NCI-H2107 (cell line): ENCODE measurements at places on chromosomes 1 and 21.

- DNase-seq = no peak
Observed at GRCh38 chr1:112722601-112723510, 7.7 kb upstream of the PPM1J start.

DNA sequence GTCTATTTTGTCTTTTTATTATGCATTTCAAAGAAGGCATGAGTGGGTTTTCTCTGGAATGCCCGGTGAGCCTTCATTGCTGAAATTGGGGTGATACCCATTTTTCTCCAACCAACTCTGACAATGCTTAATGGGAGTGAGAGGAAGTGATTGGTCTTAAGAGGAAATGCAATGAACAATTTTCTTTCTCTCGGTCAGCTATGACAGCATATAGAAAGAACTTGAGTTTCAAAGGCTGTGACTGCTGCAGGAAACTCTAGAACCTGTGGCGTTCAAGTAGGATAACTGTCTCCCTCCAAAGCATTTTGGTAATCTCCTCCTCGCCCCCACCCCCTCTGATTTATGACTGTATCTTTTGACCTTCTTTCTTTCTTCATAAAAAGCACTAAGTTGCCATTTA, 155.9 kb downstream of the LYPLAL1 start:
- DNase-seq = no peak

- no peak for DNase-seq
Observed at GRCh38 chr1:179785031-179785431, 41.9 kb downstream of the FAM163A start.

DNA sequence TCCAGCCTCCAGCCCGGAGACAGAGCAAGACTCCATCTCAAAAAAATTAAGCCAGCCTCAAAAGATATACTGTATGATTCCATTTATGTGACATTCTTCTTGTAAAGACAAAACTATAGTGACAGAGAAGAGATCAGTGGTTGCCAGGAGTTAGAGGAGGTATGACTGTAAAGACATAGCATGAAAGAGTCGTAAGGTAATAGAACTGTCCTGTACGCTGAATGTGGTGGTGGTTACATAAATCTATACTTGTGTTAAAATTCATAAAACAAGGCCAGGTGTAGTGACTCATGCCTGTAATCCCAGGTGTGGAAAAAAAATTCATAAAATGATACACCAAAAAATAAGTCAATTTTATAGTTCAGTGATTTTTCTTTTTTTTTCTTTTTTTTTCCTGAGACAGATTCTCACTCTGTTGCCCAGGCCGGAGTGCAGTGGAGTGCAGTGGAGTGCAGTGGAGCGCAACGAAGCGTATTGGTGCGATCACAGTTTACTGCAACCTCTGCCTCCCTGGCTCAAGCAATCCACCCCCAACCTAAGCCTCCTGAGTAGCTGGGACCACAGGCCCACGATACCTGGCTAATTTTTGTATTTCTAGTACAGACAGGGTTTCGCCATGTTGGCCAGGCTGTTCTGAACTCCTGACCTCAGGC, 84.9 kb upstream of the CXADR start:
- no peak for DNase-seq

GRCh38 chr21:28770867-28771661, 221.6 kb downstream of the LTN1 start:
- no peak for DNase-seq

GRCh38 chr1:203036135-203036534, 9.8 kb downstream of the PPFIA4 start:
- no peak for DNase-seq

GRCh38 chr1:90614872-90615271, 102.2 kb downstream of the BARHL2 start:
- DNase-seq = no peak

DNA sequence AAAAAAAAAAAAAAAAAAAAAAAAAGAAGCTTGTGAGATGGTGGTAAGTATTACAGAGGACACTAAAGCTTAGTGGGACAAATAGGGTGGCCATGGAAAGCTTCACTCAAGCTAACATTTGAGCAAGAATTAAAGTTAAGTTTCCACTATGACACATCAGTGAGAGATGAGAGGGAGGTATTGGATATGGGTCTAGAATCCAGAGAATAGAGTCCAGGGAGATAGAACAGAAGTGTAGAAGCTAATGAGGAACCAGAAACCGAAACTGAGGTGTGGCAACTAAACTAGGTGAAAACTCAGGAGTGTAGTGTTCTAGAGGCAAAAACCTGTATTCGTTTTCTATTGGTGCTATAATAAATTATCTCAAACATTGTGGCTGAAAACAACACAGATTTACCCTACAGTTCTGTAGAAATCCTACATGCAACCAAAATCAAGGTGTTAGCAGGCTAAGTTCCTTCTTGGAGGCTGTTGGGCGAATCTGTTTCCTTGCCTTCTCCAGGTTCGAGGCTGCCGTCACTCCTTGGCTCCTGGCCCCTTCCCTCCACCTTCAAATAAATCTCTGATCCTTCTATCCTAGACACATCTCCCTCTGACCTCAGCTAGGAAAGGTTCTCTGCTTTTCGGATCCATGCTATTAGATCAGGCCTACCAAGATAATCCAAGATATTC, 36.2 kb downstream of the PTP4A2 start:
- DNase-seq = no peak

GRCh38 chr1:241582921-241583321, 50.7 kb downstream of the KMO start:
- no peak for DNase-seq
